ENCODE measurements at places on chromosomes 7 and 10.
A peak's percentile ranks its signal among the peaks of the same experiment; 100 is the strongest.

GRCh38 chr7:71243736-71244410 is 111.9 kb downstream of the GALNT17 start:
- no peak for DNase-seq

- DNase-seq, result no peak
Observed at GRCh38 chr7:91852263-91852741, 28.2 kb downstream of the MTERF1 start.

- DNase-seq, result no peak
Observed at GRCh38 chr10:71770789-71771188, 2.5 kb downstream of the VSIR start.

DNA sequence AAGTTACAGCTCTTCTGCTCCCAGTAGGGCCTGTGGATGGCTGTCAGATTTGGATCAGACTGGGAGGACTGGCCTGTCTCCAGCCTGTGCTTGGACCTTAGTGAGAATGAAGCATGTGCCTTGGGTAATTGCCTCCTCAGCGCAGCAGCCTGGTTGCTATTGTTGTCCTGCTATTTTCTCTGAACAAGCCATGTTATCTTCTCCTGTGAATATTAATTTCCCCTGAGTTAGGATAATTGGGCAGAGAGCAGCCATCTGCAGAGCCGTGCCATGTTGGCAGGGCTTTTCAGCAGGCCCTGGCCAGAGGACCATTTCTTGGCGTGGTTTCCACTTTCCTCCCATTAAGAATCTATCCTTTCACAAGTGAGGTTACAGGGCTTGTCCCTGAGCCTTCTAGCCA is 497.3 kb downstream of the SORCS3 start:
- no peak for DNase-seq

DNA sequence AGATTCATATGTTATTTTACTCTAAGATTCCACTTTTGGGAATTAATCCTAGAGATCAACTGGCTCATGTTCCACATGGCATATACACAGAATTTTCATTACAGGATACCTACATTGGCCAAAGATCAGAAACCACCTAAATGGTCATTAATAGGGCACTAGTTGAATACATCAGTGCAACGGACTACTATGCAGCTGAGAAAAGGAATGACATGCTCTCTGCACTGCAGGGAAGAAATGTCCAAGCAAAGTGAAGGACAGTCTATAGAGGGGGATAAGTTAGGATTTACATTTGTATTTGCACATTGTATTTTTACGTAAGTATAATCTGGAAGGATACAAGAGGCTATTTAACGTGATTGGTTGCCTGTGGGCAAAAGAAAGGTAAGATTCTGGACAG is 67.7 kb upstream of the PRLHR start:
- DNase-seq, result no peak

- DNase-seq, result no peak
Observed at GRCh38 chr7:84876061-84876821, 310.6 kb downstream of the SEMA3D start.

- no peak for DNase-seq
Observed at GRCh38 chr10:124892905-124893304, 49.0 kb upstream of the ZRANB1 start.

- DNase-seq, result no peak
Observed at GRCh38 chr7:3244241-3244814, 56.7 kb upstream of the SDK1 start.

GRCh38 chr7:48301201-48301600 is 129.9 kb downstream of the ABCA13 start:
- DNase-seq, result no peak

DNA sequence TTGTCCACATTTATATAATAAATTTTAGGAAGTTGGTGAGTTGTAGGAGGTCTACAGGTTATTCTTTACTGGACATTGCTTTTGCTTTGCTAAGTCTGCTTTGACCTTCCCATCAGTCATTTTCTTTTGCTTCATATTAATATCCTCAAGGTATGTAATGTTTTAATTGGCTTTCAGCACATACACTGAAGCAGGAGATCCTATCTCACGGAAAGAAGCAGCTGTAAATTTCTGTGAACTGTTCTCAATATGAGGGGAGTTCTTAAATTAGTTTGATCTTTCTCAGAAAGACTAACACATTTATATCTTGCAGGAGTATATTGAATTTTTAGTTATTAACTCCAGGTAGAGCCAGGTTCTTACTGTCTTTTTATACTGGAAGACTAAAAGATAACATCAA is 856.5 kb downstream of the GATA3 start:
- DNase-seq, result no peak

- DNase-seq, result no peak
Observed at GRCh38 chr7:128383776-128384175, 22.3 kb upstream of the PRRT4 start.

DNA sequence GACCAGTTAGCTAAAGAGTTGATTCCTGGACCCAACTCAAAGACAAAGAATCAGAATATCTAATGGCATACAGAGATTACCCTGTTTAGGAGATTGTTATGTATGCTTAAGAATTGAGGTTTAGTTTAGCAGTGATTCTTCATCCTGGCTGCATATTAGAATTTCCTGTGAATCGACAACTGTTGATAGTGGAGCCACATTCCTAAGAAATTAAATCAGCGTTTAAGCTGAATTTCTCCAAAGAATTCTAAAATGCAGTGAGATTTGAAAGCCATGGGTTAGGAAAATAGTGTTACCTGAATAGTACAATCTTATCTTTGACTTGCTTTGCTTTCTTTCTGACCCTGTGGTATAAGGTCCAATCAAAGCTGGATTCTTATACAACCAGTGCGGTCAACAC is 16.4 kb upstream of the FERD3L start:
- DNase-seq, result no peak

GRCh38 chr10:132669208-132669861 is 116.6 kb downstream of the NKX6-2 start:
- DNase-seq, result no peak

DNA sequence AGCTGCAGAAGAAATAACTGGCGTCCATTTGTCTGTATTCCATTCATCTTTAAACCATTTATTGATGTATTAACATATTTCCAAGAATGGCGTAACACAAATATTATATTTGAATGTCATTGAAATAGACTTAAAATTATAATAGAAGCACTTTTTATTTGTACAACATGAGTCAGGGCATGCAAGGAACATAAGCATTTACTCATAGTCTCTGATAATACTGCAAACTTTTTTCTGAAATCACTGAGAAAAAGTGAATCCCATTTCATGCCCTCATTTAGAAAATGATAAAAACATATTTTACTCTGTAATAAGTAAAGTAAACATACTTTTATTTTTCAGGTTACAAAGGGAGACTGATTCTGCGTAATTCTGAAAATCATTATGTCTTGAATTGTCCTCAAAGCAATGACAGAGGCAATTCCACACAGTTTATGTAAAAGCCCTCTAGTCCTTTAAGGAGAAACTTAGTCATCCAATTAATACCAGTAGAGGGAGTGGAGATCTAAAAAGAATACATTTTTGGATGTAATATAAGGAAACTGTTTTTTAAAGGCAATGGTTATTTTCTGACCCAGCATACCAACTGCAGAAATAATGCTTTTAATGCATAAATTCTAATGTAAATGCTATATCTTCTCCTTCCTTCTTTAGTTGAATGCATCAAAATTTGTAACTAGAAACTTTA is 58.1 kb downstream of the AGMO start:
- DNase-seq, result no peak

DNA sequence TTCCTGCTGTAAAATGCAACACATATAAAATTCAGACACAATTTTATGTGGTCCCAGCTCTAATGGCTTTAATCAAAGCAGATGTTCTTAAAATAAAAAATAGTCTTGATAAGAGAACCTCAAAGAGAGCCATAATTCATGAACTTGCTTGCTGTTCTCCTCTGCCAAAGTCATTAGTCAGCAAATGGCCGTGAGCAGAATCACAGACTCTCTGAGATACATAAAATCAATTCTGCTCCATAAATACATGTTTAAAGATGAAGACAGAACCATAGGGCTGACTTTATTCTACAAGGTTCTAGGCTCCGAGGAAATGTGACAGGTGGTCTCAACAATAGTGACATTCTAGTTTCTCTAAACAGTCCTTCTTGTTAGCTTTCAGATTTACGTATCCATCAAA is 29.8 kb downstream of the HSPA12A start:
- no peak for DNase-seq

- no peak for DNase-seq
Observed at GRCh38 chr10:63819753-63820329, 298.6 kb downstream of the REEP3 start.

DNA sequence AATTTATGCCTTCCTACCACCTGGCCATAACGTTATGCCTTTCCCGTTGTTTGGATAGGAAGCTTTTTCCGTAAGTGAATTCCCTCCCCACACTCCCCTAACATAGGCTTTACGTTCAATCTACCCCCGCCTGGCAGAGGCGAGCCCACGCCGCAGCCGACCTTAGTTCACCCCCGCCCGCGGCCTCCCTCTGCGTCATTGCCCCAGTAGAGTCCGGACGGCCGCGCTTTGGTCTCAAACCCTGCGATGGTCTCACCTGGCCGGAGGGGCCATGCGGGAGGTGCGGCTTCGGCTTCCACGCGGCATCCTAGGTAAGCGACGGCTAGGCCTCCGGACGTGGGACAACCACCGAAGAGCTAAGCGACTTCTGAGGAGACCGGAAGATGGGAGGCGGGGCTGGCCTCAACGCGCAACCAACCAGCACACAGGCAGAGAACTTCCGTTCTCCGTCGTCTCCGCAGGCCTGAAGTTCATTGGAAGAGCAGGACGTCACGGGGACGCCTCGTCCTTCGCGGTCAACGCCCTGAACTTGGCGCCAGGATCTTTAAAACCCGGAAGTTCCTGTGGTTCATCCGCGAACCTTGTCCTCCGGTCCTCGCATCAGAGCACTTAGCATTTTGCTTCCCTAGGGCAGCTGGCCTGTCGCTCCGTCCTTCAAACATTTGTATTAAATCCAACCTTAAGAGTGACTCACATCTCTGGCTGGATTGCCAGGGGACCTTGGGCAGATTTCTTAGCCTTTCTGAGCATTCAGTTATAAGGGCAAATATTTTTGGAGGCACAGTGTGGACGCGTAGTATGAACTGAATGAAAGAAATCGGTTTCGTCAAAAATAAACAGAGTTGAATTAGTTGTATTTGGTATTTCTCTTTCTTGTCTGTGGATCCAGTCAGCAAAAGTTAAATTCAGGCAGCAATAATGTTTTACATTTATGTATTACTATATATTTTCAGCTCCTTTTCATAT is at the start of gene CHCHD2:
CHCHD2 (minus strand) TSS at position 369 of the 966 bp plus-strand sequence; CDS start at position 306, 63 bp downstream.
- DNase-seq, result peak; percentile 87

DNA sequence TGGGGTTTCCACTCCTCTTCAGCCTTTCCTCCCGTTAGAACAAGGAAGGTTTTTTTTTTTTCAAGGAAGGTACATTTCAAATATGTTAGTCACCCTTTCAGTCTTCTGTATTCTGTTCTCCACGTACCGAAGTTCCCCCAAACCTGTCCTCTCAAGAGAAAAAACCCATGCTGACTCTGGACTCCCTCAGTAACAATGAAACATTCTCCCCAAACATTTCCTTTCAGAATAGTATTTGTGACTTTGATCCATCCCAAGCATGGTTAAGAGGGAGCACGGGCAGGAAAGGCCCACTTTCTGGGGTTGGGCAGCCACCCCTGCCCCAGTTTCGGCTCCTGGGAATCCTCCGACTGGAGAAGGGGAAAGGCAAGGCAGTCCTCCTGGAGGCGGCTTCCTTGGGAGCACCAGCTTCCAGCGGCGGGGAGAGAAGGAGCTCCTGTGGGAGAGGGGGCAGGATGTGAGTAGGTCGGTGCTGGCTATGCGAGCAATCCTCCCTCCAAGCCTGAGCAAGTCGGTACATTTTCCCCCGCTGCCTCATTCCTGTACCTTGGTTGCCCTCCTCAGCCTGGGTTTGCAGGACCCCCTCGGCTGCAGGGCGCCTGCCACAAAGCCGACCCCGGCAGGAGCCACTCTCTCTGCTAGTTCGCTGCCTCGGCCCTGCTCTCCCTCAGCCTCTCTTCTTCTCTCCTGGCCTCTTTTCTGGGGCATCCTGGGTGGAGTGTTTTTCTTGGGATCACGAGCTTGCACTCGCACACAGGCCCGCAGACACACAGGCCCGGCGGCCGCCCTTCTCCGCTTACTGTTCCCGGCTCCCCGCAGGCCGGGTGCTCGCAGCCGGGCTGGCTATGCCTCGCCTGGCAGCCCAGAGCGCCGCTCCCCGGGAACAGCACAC is 2.1 kb upstream of the HOXA1 start:
- DNase-seq, result no peak

- DNase-seq, result no peak
Observed at GRCh38 chr7:38751416-38751815, 120.2 kb upstream of the AMPH start.

DNA sequence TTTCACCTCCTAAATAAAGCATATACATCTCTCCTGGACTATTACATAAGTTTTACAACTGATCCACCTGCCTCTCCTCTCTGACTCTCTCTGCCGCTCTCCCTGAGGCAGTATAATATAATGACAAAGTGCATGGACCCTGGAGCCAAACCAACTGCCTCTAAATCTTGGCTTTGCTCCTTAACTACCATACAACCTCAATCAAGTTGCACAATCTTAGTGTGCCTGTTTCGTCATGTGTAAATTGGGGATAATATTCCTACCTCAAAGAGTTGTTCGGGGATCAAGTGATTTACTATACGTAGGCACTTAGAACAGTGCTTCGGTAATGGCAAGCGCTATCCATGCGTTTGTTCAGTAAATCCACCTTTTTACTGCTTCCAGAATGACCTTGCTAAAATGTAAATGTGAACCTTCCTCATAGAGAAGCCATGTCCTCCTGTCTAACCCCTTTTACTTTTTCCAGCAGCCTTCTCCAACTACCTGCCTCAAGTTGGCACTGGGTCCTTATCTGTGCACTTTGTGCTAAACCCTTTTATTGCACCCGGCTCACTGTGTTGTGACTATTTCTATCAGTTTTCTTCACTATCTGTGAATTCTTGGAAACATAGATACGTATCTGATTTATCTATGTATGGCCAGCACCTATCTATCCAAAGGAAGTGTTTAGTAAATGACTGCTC is 30.6 kb upstream of the DLD start:
- no peak for DNase-seq

DNA sequence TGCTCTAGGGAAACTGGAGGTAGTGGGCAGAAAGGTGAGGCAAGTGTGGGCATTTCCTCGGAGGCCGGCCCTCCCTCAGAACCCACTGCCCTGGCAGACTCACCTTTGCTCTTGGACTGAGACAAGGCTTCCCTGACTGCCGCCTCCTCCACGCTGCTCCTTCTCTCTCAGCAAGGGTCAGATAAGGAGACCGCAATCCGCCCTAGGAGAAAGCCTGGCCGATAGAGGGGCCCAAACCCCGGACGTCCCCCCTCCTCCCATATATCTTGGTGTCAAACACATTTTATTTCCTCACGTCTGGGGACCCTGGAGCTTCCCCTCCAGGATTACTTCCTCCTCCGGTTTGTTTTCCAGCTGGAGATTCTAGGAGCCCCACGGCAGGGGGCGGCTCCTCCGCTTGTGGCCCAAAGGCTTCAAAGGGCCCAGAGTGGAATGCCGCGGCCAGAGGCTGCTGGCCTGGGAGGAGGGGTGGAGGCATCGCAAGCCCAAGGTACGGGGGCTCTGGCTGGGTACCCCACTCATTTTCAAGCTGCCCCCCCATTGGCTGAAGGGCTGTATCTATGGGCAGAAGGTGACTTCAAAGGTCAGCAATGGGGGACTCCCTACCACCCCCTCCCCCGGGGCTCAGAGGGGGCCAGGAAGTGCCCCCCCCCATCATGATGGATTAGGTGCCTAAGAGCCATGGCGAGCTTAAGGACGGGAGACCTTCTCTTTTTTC is 31.7 kb upstream of the LBX1 start:
- DNase-seq, result no peak

GRCh38 chr10:16519250-16519907 is 2.3 kb downstream of the C1QL3 start:
- DNase-seq, result no peak
